ENCODE measurements at places on chromosomes 4 and X. TPM values are rescaled to one million over a fixed set of nuclear protein-coding genes. Genes with fewer than 3 reads are reported as not detected.

The SSX3 gene
- not detected for total RNA-seq

The SAGE1 gene
- not detected for total RNA-seq

- peak; percentile 83 for DNase-seq
These were observed 11.2 kb downstream of the RIPPLY1 start for GRCh38 chrX:106891762-106892460.

- no peak for DNase-seq
These were observed 44.5 kb upstream of the ATXN3L start for GRCh38 chrX:13364230-13364857.

GRCh38 chr4:2696423-2696822, 59.7 kb downstream of the TNIP2 start:
- no peak for DNase-seq

The UGT8 gene
- 87.3 TPM for total RNA-seq

The FGA gene
- total RNA-seq: not detected

- no peak for DNase-seq
These were observed 115.6 kb downstream of the CAMK2D start for GRCh38 chr4:113645771-113646441.

- peak; percentile 23 for DNase-seq
These were observed 95.8 kb downstream of the DHX15 start for GRCh38 chr4:24488399-24489164.

DNA sequence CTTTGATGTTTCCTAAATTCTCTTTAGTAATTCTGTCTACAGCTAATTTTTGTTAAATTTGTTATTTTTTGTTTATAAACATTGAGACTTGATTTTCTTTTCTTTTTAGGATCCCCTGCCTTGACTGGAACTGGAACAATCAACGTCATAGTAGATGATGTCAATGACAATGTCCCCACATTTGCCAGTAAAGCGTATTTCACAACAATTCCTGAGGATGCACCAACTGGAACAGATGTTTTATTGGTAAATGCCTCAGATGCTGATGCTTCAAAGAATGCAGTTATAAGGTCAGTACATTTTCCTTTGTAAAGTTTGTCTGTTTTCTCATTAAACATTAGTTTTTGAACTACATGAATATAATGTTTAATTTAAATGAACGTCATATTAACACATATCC, 119.4 kb downstream of the FAT4 start:
- DNase-seq: no peak

GRCh38 chrX:103310555-103311398, at the start of gene BEX2:
TSS of gene BEX2 (minus strand) at chrX:103310990. CDS start at chrX:103309976, 1,014 bp downstream.
- DNase-seq: peak; percentile 64

DNA sequence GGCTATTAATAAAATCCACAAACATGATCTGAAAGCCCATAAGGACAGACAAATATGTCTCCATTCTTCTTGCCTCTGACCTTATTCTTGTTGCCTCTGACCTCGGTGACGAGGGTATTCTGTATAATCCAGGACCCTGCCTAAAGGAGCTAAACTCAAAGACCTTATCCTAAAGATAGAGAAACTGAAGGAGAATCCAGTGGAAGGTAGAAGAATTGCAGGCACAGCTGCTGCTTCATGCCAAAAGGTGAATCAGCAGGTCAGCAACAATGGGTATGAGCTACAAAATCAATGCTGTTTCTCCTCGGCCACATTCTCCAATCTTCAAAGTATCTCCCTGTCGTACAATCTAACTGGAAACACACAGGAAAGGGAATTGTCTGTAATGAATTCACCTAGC, 71.4 kb downstream of the INTS6L start:
- DNase-seq: no peak

DNA sequence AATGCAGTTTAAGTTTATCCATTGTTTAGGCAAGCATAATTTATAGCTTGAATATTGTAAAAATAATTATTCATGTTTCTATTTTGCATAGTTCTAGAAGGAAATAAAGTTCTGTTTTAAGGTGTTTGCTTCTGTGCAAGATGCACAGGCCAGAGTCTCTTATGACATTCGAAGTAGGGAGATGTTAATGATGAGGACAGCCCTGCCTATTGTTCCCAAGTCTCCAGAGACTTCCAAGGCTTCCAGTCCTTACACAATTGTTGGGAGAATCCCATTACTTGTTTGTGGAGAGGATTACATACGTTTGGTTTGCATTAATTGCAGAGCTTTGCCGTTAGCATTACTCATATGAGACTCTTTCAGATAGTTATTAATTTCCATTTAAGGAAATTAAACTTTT, 96.2 kb upstream of the ANK2 start:
- no peak for DNase-seq

- no peak for DNase-seq
These were observed 159.3 kb downstream of the PTCHD1 start for GRCh38 chrX:23493941-23494374.

The BEX2 gene
- total RNA-seq: 82.5 TPM

- no peak for DNase-seq
These were observed 11.5 kb downstream of the XIAP start for GRCh38 chrX:123871309-123871708.

GRCh38 chrX:103536071-103536470, 16.8 kb upstream of the RAB40A start:
- no peak for DNase-seq

The TRMT10A gene
- total RNA-seq: 9.1 TPM

The CABS1 gene
- total RNA-seq: not detected

GRCh38 chrX:129065895-129066294, 457.4 kb downstream of the SMARCA1 start:
- DNase-seq: no peak

The SGCB gene
- total RNA-seq: 108 TPM

GRCh38 chrX:83504721-83505479, 3.2 kb upstream of the POU3F4 start:
- DNase-seq: no peak

DNA sequence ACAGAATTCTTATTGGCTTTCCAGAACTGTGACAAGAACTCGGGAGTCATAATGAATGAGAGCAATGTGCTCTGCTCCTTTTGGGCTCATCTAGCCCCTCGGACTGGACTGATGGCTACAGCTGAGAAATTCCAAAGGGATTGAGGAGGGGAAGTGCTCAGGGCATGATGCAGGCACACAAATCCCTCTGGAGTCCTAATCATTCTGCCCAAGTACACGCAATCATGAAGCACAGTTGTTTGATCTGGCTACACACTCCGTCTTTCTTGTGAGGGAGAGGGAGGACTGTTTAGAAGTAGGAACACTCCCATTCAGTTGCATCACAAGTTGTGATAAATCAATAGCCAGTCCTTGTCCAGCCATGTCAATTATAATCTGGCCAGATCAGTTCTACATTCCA, 237.5 kb downstream of the COL25A1 start:
- DNase-seq: no peak

DNA sequence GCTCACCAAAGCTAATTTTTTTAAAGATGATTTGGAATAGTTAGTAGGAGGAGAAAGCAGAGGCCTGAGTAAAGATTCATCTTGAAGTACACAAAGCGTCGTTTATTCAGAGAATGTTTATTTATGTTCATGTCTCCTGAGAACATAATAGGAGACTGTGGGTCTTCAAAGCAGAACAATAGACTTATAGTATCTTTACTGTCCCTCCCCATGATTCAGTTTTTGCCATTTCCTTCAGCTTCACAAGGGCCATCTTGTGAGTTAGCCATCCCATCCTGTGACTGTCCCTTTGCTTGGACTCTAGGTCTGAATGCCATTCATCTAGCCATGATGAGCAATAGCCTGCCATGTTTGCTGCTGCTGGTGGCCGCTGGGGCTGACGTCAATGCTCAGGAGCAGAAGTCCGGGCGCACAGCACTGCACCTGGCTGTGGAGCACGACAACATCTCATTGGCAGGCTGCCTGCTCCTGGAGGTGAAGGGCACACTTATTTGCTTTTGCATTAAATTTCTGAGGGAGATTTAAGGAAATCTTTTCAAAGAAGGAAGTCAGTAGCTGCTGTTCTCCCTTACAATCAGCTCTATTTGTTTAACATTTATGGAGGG, 105.8 kb downstream of the NFKB1 start:
- no peak for DNase-seq

The KLHL34 gene
- total RNA-seq: 0.20 TPM

DNA sequence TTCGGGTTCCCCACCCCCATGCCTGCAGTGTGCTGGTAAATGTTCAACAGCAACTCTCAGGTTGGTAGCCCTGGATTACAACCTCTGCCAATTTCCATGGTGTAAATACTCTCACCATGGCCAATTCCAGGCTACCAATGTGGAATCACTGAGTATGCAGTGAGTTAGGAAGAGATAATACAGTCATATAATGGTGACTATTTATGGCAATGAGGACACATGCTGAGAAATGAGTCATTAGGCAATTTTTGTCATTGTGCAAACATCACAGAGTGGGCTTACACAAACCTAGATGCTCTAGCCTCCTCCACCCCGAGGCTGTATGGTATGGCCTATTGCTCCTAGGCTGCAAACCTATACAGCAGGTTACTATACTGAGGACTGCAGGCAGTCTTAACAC, 4.6 kb upstream of the CLDN24 start:
- no peak for DNase-seq

The NEIL3 gene
- total RNA-seq: 5.5 TPM

GRCh38 chrX:151710457-151710856, 5.4 kb upstream of the FATE1 start:
- DNase-seq: no peak

The FAM184B gene
- 6.8 TPM for total RNA-seq

GRCh38 chrX:64093761-64094160, 111.7 kb downstream of the AMER1 start:
- no peak for DNase-seq

- peak; percentile 73 for DNase-seq
These were observed 16.0 kb downstream of the CTBP1 start for GRCh38 chr4:1232661-1233621.

GRCh38 chr4:97605932-97606331, 537.3 kb downstream of the STPG2 start:
- no peak for DNase-seq

- peak; percentile 30 for DNase-seq
These were observed 10.1 kb upstream of the FAT1 start for GRCh38 chr4:186733778-186734177.

GRCh38 chr4:4457803-4458553, 71.1 kb downstream of the NSG1 start:
- DNase-seq: no peak

DNA sequence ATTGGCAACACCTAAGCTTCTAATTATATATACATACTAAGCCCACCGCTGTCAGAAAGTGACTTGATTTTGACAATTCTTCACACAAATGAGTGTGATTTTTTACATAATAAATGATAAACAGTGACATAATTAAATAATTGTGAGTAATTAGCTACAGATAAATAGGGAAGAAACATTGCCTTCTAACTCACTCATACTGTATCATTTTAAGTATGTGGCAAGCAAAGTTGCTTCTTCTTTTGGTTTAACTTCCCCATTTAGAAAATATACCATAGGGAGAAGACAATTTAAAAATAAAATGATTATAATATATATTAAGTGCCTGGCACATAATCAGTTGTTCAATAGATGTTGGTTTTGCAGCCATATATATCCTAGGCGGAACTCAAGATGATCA, 644.2 kb downstream of the FSTL5 start:
- DNase-seq: no peak

The PPEF2 gene
- total RNA-seq: not detected

GRCh38 chr4:82223715-82224114, 150.1 kb downstream of the HNRNPD start:
- DNase-seq: no peak

The GAB1 gene
- 81.6 TPM for total RNA-seq

The CT47B1 gene
- not detected for total RNA-seq

The IL13RA2 gene
- total RNA-seq: 0.72 TPM

The GPRIN3 gene
- 29.5 TPM for total RNA-seq

DNA sequence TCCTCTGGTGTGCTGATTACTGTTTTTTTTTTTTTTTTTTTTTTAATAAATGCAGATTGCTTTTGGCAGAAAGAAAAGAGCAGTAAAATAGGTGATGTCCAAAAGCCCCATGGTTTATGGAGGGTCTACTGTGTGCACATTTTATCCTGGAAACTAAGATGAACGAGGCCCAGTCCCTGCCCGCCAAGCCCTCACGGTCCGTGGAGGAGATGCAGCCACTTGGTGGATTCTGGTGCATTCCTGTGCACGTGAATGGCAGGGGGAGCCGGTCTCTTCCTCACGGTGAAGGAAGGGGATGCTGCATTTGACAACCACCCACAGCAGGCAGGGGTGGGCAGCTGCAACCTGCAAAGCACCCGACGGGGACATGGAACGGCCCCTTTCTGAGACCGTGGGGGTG, 100.2 kb upstream of the AFAP1 start:
- peak; percentile 72 for DNase-seq

DNA sequence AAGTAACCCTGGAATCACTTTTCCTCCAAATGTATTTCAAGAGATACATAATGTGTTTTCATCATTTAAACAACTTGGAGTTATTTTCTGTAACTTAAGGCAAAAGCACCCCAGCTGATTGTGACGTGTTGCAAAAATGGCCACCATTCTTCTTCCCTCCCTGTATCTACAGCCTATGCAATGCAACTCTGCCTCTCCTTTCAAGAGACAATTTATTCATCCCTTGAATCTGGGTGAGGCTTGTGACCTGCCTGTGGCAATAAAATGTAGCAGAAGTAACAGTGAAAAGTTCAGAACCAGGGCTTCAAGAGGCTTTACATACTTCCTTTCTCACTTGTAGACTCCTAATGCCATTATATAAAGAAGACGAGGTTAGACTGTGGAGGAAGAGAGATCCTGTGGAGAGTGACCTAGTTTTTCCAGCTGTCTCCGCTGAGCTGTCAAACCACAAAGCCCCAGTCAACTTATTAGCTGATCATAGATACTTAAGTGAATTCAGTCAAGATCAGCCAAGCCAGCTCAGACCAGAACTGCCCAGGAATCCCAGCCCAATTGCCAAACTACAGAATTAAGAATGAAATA, 81.0 kb upstream of the KLF3 start:
- DNase-seq: no peak

- DNase-seq: no peak
These were observed 4.0 kb downstream of the ING2 start for GRCh38 chr4:183508697-183509335.

DNA sequence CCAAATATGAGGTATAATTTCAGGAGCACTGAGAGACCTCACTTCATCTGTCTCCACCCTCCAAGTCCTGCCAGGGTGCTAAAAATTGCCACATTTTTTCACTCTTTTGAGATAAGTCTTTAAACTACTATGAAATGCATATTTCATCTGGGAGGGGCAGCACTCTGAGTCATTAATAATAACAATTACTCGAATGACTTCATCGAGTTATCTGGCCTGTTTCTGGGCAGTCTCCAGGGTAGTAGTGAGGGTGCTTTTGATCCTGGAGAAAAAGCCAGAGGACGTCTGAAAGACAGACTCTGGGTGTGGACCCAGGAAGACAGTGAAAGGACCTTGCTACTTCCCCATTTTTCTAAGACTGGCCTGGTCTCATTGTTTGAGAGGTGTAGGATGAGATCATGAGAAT, 42.3 kb upstream of the SRD5A3 start:
- DNase-seq: no peak

- DNase-seq: peak; percentile 33
These were observed 407.9 kb downstream of the PCDH18 start for GRCh38 chr4:137124278-137124932.

The DHRSX gene
- total RNA-seq: 26.8 TPM

The MAGEB3 gene
- not detected for total RNA-seq

Measured in spinal cord (tissue), 10 donors.